ENCODE measurements at places on chromosomes 5 and 9.
A peak's percentile ranks its signal among the peaks of the same experiment; 100 is the strongest.

DNA sequence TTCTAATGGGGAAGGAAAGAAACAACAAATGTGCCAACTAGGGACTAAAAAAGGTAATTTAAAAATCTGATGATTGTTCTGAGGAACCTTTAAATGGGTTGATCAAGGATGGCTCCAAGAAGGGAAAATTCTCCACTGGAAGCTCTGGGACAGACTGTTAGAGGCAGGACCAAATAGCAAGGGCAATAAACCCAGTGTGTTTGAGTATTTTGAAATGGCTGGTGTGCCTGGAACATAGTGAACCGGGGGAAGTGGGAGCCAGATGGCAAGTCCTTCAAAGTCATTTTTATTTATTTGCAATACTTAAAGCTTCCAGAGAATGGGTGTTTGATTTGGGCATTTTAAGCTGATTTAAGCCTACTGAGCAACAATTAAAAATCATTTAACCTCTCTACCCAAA, 587.7 kb upstream of the MEF2C start:
- no peak for DNase-seq

DNA sequence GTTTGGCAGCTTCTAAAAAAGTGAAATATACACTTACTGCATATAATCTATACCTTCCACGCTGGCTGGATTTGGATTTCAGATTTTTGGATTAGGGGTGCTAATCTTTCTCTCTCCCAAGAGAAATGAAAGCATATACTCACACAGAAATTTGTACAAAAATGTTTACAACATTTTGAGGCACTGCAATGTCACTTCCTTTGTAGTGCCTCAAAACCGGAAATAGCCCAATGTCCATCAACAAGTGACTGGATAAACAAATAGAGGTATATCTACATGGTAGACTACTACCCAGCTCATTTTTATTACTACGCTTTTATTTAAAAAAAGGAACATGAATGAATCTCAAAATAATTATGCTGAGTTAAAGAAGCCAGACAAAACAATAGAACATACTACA, 74.0 kb upstream of the MIER3 start:
- no peak for DNase-seq

- DNase-seq, result no peak
These were observed 86.9 kb upstream of the TTC23L start for GRCh38 chr5:34751807-34752736.

DNA sequence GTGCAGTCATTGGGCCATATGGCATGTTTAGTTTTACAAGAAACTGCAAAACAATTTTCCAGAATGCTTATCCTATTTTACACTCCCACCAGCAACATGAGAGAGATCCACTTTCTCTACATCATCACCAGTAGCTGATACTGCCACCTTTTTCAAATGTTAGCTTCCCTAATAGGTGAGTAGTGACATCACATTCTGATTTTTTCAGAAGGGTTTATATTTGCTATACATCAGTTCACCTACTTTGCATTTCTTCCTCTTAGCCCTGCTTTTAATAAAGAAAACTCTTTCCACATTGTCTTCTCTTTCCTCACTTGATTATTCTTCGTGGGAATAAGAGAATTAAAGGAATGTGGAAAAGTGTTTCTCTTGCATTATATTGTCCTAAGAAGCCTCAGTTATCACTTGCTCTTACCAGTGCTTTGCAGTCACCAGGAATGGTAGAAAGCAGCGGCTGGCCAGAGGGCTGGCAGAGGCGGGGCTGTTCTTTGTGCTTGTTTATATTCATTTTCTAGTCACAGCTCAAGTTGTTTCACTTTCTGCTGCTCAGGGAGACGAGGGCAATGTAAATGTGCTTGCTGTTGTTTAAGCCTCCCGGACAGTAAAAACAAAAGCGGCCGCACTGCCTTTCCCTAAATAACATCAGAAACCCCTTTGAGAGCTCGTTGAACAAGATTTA, 164.8 kb downstream of the HSD17B3 start:
- no peak for DNase-seq

- DNase-seq, result no peak
These were observed 206.1 kb downstream of the PRELID2 start for GRCh38 chr5:145629047-145629446.

GRCh38 chr5:53946405-53947100, 363.8 kb downstream of the ARL15 start:
- DNase-seq, result no peak

DNA sequence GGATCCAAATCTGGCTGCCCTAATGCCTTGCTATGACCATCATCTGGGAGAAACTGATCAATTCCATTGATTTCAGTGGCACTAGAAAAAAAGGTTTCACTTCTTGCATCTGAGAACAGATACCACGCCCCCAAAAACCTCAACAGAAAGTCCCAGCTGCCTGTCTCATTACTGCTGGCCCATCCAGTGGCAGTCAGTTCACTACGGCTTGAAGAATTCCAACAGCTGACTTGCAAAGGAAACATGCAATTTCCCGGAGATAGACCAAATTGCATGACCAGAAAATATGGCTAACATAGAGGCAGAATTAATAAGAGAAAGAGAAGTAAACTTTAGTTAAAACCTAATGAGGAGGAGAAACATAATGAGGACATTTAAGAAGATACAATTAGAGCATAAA, 48.6 kb downstream of the UGCG start:
- no peak for DNase-seq

DNA sequence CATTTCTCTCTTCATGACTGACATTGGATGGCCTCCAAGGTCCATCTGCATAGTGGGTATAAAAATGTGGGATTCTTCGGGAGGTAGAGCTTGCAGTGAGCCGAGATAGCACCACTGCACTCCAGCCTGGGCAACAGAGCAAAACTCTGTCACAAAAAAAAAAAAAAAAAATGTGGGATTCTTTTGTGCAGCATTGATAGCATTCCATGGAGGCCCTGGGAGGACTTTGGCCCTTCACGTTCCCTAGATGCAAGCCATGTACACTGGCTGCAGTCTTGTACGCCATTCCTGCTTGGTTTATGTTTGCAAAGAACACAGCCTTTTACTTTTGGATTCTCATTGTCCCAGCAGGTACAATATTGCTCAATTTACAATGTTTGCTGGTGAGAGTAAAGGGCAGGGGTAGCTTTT, 157.8 kb downstream of the SLCO4C1 start:
- no peak for DNase-seq

GRCh38 chr9:84174486-84174885, 166.1 kb downstream of the SLC28A3 start:
- DNase-seq, result no peak

DNA sequence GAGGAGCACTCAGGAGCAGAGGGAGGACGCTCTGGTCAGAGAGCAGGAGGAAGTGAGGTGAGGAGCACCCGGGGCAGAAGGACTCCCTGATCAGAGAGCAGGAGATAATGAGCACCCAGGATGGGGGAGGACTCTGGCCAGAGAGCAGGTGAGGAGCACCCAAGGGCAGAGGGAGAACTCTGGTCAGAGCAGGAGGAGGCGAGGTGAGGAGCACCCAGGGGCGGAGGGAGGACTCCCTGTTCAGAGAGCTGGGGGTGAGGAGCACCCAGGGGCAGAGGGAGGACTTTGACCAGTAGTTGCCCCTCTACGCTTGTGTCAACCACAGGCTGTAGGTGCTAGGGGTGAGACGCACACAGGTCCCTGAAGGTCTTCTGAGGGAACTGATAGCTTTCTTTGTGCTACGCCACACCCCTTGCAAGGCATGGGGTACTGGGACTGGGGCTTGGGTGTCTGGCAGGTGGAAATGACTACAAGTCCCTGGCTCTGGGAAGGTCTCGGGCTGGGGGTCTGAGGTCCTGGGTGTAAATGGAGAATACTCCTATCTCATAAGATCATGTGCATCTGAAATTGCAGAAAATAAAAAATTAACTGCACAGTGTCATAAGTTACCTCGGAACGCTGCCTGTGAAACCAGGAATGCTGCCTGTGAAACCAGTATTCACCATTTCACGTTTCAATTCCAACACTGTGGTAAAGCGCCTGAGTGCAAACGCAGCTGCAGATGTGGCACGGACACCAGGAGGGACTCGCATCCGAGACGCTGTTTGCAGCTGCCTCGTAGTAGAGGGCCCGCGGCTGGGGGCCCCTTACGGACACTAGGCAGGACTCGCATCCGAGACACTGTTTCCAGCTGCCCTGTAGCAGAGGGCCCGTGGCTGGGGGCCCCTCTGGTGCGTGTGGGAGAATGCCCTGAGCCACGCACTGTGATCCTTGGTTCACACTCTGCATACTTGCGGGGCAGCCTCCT, 27.0 kb upstream of the SLC6A3 start:
- DNase-seq, result no peak

DNA sequence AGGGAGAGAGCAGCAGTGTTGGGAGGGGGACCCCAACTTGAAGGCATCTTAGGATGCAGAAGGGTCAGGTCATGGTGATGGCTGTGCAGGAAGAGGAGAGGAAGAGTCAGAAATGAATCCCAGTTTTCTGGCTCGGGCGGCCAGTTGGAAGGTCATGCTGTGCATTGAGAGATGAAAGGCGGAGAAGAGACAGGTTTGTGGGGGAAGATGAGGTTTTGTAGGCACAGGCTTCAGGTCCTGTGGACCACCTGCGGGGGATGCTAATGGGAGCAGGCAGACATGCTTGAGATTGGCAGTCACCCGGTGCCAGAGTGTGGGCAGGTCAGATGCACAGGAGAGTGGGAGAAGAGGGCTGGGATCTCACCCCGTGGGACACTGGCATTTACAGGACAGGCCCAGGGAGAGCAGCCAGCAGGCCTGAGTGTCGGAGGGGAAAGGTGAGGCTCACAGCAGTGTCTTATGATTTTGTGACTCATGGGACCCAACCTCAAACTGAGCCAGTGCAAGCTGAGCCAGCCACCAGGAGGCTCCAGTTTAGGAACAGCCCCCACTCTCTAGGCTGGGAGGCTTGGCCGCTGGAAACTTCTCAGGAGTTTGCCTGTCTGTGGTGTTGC, 17.5 kb downstream of the STXBP1 start:
- DNase-seq, result no peak

- DNase-seq, result no peak
These were observed 12.6 kb upstream of the KIF27 start for GRCh38 chr9:83933790-83934189.

GRCh38 chr5:76404223-76405211, 1.4 kb downstream of the IQGAP2 start:
- peak; percentile 47 for DNase-seq

- no peak for DNase-seq
These were observed 17.6 kb upstream of the SHOC1 start for GRCh38 chr9:111812337-111812736.

- DNase-seq, result no peak
These were observed 44.1 kb downstream of the UGCG start for GRCh38 chr9:111940697-111941096.

- DNase-seq, result no peak
These were observed 79.0 kb downstream of the GLDC start for GRCh38 chr9:6566409-6567139.

DNA sequence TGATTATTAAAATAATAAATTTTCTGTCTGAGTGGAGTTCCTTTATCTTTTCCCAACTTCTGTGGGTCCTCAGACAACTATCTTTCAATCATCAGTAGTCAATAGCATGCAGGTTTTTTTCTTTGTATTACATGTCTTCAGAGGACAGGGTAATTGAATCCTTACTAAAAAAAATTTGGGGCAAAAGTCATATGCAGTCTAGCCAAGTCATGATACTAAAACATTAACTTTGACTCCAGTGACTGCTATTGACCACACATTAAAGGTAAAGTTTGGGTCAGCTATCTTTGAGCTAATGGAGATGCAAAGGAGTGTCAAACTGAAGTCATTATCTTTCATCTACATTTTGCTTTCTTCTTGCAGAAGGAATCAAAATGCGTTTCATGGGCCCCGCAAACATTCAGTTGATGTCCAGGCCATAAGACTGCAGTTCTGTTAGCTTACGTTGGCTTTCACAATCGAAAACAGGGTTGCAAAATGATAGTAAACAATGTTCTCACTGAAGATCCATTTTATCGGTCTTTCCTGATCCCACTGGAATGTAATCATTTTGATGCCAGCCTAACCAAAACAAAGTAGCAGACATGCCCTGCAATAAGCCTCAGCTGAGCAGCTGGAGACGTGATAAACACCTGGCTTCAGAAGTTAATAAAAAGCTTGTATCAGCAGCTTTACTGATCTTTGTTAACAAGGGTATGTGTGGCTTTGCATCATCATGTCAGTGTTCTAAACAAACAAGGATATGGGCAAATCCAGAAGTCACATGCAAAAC, 186.1 kb upstream of the PRLR start:
- DNase-seq, result no peak

DNA sequence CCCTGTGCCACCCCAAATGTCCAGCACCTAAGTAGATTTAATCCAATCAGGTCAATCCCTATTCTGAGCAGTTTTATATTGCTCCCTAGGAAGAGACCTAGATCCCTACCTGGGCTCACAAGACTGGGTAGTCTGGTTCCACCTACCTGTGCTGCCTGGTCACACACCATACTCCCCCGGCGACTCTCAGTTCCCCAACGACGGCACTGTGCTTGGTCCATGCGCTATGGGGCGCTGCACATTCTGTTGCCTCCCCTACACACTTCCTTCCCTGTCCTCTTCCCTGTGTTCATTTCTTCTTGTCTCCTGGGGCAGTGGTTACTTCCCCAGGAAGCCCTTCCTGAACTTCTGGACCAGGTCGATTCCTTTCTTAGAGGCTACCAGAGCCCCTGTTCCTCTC, 109.9 kb upstream of the IL12B start:
- no peak for DNase-seq

GRCh38 chr9:34547960-34548611, 25.3 kb upstream of the ENHO start:
- DNase-seq, result peak; percentile 87

DNA sequence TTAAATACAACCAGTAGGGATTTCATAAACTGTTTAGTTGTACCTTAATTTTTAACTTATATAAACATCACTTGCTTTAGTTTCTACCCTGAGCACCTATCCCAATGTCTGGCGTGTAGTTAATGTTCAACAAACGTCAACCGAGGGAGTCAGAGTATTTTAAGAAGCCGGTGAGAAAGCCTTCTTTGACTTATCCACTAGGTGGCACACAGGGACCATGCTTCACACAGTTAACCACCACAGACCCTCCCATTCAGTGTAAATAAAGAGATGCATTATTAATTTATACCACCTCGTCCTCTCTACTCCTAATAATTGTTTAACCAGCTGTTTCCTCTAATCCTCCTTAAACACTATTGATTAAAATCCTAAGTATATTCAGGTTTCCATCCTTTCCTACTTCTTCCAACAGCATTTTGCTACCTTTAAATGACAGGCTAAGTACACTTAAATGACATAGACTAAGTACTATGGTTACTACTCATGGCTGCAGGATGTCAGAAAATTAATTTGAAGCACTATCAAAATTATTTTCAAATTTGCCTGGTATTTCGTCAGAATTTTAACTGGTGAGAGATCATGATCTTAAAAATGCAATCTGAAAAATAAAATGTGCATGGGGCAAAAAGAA, 2.3 kb downstream of the HAPLN1 start:
- DNase-seq, result peak; percentile 51

- no peak for DNase-seq
These were observed 97.6 kb downstream of the SEMA6A start for GRCh38 chr5:116476897-116477537.

GRCh38 chr9:117305454-117305853, 109.4 kb downstream of the ASTN2 start:
- no peak for DNase-seq

DNA sequence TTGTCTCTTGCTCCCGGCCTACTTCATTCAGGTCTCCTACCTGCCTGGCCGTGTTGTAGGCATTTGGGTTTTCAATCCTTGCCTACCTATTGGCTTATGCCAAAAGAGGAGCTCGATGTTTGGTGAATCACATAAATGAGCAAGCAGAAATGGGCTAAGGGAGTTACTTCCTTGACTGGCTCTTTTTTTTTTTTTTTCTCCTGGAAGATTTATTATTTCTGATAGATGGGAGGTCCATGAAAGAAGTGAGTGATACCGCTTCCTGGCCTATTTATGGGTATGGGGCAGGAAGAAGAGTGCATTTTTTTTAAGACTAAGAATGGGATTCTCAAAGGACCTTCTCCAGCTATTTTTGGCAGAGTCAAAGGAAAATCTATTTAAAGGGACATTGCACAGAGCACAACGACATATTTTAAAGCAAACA, 294.1 kb downstream of the ARHGAP26 start:
- no peak for DNase-seq
